ENCODE measurements at places on chromosomes 1 and 21.

DNA sequence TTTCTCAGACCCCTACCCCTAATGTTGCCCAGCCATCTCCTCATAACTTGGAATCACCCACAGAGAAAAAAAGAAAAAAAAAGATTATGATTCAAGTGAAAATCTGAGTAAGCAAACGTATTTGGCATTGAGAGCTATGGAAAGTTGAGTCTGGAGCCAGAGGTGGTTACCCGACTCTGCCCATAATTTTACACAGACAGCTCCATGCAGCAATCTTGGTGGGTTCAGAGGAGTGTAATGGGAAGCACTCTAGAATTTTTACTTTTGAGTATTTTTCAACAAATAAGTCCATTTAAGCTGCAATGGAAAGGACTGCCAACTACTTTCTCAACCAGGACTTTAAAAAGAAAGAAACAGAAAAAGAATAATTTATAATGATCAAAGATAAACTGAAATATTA, 62.7 kb downstream of the ZC3H11B start:
- no peak for DNase-seq

- no peak for DNase-seq
Observed at GRCh38 chr21:20652846-20653245, 345.4 kb upstream of the NCAM2 start.

DNA sequence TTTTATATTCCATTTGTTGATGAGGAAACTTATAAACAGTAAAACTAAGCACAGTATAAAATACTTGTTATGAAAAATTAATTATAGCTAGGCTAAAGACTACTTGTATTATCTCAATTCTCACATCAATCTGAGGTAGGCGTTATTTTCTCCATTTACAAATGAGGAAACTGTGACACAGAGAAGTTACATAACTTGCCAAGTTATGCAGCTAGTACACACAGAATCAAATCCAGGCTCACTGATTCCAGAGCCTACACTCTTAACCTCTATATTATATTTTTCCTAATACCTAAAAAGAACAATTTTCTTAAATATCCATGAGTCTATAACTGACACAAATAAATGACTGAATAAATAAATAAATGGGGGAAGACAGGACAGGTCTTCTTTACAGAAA, 11.2 kb upstream of the VPS45 start:
- DNase-seq = peak; percentile 25

- no peak for DNase-seq
Observed at GRCh38 chr21:44848821-44849521, 24.5 kb downstream of the PTTG1IP start.

- peak; percentile 52 for DNase-seq
Observed at GRCh38 chr1:161198194-161198896, 509 bp downstream of the ADAMTS4 start.
